Tongue (tissue), 3 donors: ENCODE measurements at places on chromosomes 7 and 10.

DNA sequence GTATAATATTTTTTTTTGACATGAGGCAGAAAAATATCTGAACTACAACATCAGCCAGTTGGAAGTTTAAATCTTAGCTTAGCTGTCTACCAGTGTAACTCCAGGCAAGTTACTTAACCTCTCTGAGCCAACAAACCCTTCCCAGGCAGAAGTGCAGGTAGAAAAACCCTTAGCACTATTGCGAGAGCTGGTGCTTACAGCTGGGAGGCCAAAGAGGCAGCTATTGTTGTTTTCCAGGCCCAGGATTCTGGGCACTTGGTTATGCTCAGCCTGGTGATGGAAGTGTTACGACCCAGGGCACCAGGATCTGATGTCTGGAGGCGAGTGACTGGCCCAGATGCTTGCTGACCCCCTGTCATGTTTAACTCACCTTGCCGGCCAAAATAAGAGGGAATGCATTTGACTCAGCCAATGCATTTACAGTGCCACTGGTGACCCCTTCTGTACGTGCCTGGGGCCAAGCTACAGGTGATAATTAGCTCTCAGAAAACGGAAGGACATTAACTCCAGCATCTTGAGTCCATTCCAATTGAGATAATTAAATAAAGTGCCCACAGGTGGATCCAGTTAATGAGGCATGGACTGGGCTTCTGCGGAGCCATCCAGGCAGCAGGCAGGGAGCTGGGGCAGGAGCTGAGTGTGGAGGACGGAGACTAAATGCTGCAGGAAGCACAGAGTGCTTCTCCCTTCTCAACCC is 126.5 kb upstream of the HABP2 start:
- DNase-seq = no peak

DNA sequence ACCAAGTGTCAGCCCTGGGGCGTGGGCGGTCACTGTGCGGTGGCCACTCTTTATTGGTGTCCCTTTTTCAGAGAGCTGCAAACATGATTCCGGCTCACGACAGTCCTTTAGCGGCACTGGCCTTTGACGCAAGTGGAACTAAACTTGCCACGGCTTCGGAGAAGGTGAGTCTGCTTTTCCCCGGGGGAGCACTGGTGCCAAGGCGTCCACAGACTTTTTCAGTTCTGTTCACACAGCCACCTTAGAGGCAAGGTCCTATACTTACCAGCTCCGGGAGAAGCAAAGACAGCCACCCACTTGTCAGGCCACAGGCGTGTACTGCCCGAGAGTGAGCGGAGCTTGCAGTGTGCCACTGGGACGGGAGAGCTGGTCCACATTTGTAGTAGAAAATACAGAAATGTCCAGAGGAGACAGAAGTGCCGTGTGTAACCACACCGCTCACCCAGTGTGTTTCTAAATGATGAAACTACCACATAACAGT is 27.9 kb downstream of the WIPI2 start:
- DNase-seq = no peak

DNA sequence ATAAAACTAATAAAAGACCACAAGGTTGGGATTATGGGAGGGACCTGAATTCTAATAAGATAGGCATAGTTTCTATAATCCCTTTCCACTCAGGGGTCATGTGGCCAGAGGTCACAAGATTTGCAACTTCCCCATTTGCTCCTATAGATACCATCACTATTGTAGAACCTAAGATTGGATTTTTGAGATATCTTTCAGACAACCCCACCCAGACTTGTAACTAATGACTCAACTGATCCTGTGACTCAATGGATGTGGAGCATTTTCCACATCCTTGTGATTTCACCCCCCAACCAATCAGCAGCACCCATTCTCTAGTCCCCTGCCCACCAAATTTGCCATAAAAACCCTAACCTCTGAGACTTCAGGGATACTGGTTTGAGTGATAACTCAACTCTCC is 51.9 kb upstream of the PIK3AP1 start:
- no peak for DNase-seq

DNA sequence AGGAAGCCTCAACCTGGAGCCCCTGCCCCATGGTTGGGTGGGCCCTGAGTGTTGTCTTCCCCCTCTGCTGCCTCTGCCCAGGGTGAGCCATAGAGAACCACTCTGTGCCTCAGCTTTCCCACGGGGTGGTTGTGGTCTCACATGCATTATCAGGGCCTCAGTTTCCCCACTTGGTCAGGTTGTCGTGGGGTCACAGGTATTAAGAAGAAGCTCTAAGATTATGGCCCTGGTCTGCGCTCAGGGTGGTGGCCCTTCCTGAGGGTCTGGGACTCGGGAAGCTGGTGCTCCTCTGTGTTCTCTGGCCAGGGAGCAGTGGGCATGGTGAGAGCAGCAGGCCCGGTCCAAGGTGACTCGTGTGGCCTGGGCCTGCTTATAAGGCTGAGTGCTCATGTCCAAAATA is 17.8 kb downstream of the LRRC27 start:
- DNase-seq = no peak

DNA sequence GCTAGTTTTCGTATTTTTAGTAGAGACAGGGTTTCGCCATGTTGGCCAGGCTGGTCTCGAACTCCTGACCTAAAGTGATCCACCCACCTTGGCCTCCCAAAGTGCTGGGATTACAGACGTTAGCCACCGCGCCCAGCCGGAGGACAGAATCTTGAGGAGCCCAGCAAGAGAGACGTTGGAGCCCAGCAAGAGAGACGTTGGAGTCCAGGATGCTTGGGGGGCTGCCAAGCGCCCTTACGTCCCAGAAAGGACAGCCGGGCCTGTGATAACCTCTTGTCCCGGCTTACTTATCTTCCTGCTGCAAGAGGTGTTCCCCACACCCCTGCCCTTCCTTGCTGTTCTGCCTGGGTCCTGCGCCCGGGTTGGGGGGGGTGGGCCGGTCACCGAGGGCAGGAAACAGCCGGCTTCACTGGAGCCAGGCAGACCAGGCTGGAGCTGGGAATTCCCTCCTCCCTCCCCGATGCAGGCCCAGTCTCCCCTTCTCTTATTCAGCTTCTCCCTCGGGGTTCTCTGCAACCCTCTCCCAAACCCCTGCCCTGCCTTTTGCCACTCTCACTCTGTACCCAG is 1.9 kb upstream of the EPHB4 start:
- peak; percentile 2 for DNase-seq

DNA sequence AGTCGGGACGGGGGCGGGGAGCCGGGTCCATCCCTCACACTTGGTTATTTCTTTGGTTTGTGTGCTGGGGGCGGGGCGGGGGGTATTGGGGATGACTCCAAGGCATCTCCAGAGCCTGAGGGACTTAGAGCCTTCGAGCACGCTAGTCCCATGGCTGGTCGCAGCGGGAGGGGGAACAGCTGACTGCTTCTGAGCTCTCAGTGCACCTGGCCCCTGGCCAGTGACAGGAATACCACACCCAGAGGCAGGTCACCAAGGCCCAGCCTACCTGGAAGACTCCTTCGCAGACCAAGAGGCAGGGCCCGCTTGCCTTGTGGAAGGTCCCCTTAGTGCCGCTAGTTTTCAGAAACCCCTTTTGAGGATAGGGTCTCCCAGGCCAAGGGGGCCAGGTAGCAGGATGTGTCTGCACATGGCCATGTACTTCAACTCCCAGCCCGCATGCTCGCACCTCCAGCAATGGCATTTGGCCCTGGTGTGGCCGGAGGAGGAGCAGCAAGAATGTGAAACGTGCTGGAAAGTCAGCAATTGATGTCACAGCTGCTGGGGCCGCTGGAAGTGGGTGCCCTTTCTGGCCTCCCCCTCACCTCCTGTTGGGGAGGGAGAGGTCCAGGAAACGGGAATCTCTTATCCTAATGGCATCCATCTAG is 40.3 kb downstream of the AGAP3 start:
- no peak for DNase-seq

- no peak for DNase-seq
Measured at GRCh38 chr10:46525177-46525823, 31.2 kb downstream of the GPRIN2 start.

DNA sequence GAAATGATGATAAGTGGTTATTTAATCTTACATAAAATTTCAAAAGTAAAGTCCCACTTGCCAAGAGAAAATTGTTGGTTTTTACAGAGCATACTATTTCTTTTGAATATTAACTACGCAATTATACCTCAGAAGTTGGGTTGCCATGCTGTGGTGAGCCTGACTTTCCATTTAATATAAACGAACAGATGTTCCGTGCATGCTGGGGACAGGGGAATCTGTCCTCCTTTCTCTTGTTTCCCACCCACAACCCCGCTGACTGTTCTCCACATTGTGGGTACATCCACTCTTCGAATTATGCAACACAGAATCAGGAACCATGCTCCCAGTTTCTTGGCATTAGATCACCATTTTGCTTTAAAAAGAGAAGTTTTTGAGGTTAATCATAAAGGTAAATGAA is 29.2 kb upstream of the RTKN2 start:
- no peak for DNase-seq

DNA sequence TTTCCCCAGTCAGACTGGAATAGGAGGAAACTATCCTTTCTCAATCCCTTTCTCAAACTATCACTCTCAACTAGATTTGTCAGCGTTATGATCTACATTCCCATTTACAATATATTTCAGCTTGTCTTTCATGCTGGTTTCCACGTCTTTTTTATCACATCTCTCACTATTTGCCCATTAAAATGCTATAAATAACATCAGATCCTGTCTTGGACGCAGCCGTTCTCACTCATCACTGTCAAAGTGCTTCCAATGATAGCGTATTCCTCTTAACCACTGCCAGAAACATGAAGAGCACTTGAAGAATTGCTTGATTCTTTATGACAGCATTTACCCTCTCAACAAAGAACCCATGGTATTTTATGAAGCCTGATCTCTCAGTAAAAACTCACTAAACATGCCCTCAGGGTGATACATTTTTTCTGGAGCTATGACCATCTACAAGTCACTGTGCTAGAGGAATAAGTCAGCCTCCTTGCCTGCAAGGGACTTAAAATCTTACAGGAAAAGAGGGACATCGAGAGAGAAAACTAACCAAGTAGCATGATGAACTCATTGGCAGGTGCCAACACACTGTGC is 205.6 kb upstream of the PFKP start:
- DNase-seq = no peak

DNA sequence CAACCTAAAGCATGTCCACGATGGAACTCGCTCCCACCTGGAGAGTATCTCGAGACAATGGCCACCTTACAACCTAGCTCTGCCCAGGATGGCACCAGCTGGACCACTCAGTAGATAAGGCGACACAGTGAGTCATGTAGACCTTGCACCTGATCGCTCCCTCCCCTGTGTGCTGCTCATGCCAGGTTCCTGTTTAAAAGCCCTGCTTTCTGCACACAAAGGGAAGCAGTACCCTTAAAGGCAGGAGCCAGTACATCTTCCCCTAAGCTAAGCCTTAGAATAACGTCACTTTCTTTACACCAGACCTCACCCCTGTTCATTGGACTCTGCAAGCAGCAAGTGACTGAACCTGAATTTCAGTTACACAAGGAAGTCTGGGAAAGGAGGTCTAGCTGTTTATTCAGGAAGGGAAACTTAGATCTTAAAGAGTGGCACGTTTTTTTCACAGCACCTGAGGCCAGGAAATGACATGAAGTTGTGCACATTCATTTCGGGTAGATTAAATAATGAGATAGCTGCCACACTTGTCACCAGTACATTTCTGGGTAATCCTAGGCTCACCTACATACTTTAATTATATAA is 117.9 kb downstream of the MTPAP start:
- DNase-seq = peak; percentile 34

DNA sequence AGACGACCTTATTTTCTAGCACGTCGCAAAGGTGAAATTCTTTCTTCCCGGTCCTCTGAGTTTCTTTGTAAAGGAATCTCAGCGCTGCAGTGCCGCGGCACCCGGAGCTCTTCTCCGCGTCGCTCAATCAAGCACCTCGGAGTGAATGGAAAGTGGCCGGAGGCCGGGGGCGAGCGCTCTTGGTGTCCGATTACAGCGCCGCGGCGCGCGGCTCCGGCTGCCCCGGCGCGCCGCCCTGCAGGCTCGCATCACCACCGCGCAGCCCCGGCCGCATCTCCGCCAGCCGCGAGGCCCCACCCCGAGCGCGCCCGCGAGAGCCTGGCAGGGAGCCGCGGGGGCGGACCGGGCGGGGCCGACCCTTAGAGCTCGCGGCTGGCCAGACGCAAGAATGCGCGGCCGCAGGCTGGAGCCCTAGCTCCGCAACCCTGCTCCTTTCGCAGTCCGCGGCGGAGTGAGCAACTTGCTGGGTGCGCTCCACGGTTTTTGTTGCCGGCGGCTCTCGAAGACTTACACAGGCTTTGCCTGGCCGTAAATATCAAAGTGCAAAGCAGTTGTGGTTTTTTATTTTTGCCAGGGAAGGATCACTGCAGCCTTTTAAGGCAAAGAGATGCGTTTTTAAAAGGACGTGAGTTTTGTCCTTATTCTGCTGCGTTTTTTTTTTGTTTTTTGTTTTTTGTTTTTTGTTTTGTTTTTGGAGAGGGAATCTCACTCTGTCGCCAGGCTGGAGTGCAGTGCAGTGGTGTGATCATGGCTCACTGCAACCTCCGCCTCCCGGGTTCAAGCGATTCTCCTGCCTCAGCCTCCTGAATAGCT is at the start of gene SEMA3C:
TSS of gene SEMA3C (minus strand) at position 143 of the 813 bp plus-strand sequence. CDS start 2,270 bp downstream, outside the sequence.
- DNase-seq = peak; percentile 96

GRCh38 chr7:91193141-91193540 is 71.1 kb upstream of the FZD1 start:
- DNase-seq = no peak

DNA sequence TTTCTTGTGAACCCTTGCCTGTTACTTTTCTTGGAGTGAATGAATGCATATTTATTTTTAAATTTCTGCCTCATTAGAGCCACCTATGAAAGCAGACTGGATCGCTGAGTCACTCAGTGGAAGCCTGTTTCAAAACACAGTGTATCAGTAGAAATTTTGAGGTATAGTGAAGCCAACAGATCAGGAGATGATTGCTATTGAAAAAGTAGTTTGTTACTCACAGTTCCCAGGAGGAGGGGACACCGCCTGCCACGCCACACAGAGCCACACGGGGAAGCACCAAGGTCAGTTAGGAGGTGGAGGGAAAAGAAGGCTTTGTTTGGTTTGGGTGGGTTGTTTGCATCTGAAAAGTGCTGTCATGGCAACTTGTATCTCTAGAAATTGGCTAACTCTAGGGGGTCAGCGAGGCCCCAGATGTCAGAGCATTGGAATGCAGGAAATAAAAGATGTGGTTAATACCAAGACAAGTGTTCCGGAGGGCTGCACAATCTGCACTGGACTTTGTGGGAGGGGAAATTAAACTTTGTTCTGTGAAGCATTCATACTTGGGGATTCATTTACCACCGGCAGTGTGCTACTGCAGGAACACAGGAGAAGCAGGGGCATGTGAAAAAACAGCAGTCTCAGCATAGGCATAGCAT is 106.4 kb upstream of the SDK1 start:
- DNase-seq = peak; percentile 36

DNA sequence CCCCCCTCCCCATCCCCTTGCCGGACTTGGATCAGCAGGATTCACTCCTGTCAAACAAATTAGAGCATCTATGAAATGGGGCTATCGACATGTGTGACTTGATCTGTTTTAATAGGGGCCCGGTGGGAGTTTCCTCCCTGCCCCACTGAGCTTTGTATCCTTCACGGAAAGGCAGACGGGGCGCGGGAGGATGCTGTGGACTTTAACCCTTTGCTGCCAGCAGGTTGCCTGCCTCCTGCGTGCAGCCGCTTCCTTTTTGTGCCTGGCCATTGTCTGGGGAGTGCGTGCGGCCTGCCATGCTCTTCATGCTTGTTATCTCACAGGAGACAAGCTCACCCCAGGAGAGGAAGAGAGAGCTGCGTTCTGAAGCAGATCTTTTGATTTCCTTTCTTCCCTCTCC is 512.8 kb upstream of the GALNT17 start:
- no peak for DNase-seq
